ENCODE measurements at places on chromosomes 4 and X.

DNA sequence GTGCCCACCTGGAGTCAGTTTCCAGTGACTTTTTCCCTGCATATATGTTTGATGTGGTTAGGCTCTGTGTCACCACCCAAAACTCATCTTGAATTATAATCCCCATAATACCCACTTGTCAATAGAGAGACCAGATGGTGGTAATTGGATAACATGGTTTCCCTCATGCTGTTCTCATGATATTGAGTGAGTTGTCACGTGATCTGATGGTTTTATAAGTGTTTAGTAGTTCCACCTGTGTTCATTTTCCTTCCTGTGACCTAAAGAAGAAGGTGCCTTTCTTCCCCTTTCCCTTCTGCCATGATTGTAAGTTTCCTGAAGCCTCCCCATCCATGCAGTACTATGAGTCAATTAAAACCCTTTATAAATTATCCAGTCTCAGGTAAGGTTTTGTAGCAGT lies 740.9 kb downstream of the ARAP2 start:
- DNase-seq, result no peak

- no peak for DNase-seq
These were observed 28.8 kb downstream of the PPP2R3B start for GRCh38 chrX:357693-358471.

- no peak for DNase-seq
These were observed 192.7 kb downstream of the ZNF330 start for GRCh38 chr4:141413366-141413765.

GRCh38 chr4:5571646-5572045 lies 136.7 kb downstream of the EVC2 start:
- DNase-seq, result no peak

DNA sequence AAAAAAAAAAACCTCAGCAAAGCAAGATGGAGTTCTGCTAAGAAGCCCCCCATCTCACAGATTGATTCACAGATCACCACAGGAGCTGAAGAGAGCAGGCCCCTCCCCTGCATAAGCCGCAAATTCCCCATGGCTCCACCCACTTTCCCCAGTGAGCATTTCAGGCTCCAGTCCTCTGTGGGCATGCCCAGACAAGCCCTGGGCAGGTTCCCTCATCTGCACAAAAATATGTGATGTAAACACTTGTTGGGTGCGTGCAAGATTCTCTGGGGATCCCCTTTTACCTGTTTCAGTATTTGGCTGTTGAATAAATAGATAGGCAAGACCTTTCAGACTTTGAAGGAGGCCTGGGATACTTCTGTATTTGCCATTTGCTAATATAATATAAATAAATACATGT lies 514.3 kb downstream of the PCDH7 start:
- no peak for DNase-seq

DNA sequence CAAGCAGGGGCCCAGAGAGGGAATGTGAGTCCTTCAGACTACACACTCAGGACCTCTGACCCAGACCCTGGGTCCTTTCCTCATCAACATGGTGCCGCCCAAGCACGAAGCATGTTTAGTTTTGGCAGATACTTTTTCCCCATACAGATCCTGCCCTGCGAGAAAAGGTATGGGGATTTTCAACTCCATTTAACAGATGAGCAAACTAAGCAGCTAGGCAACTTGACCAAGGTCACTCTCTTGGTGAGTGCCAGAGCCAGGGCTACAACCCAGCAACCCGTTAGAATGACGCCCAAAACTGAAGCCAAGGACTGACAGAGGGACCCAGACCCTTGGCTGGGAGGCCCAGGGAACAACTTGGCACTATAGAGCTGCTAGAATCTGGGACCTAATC lies 40.3 kb upstream of the MSX1 start:
- DNase-seq, result no peak

GRCh38 chrX:85111347-85111746 lies 107.7 kb downstream of the APOOL start:
- DNase-seq, result no peak

DNA sequence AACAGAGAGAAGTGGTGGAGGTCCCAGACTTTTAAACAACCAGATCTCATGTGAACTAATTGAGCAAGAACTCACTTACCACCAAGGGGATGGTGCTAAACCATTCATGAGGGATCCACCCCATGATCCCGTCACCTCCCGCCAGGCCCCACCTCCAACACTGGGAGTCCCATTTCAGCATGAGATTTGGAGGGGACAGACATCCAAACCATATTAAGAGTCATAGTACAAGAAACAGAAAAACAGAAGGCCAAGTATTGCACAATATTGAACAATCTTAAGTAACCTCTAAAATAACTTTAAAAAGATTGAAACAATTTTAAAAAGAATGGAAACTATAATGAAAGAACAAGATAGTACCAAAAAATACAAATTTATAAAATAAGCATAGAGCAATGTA lies 110.0 kb downstream of the CBR4 start:
- DNase-seq, result no peak

DNA sequence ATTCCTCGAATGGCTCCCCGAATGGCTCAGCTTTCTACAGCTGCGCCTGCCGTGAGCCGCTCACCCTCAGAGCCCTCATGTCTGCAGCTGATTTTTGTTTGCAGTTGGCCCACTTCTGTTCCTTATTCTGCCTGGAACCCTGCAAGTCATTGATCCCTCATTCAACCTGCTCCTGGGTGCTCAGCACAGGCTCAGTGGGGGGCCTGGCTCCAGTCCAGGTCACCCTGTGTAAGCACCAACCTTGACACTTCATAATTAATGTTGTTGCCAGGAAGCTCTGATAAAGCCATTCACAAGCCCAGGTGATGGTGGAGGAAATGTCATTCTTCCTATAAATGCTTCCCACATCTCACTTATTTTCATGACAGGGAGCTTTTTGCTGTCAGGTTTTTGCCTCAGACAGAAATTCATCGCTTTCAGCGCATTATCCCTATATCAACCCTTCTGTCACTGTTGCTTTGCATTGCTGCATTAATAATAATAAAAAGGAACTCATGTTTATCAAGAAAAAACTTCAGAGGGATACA lies 85.7 kb downstream of the F11 start:
- no peak for DNase-seq

DNA sequence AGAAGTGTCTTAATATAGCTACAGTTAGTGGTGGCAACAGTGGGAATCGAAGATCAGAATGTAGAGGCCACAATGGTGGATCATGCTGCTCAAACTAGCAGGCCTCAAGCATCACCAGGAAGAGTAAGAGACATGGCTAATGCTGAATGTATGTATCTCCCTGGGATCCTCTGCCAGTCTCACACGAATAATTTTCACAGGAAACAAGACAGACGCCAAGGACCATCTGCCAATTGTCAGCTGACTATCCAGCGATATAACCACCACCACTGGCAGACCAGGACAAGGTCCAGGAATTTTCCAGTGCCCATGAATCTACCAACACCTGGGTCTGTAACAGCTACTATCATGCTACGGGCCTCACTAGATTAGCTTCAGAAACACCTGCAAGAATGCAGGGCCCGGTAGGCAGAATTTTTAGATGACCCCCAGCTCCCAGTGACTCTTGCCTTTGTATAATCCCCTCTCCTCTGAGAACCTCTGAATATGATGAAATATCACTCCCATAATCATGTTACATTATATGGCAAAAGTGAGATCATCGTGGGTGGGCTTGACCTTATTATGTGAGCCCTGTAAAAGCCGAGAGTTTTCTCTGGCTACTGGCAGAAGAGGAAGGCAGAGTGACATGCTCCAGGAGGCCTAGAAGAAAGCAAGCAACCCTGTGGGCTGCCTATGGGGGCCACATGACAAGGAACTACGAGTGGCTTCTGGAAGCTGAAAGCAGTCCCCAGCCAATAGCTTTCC lies 429.8 kb downstream of the BCOR start:
- DNase-seq, result no peak

GRCh38 chrX:38482183-38482582 lies 79.2 kb upstream of the TSPAN7 start:
- DNase-seq, result no peak

GRCh38 chrX:115549008-115549407 lies 12.0 kb upstream of the PLS3 start:
- DNase-seq, result no peak
